ENCODE measurements at places on chromosomes 2 and 18. TPM values are rescaled to one million over a fixed set of nuclear protein-coding genes. Genes with fewer than 3 reads are reported as not detected.

DYSF gene
- total RNA-seq, result 4.8 TPM

KCNG3 gene
- total RNA-seq, result 16.5 TPM

SCN9A gene
- 1.1 TPM for total RNA-seq

RAX gene
- total RNA-seq, result 0.37 TPM

IMPACT gene
- total RNA-seq, result 41.9 TPM

LHCGR gene
- 0.44 TPM for total RNA-seq

ERCC3 gene
- total RNA-seq, result 60.0 TPM

UGT1A8 gene
- total RNA-seq, result not detected

RGPD4 gene
- total RNA-seq, result 0.07 TPM

GRCh38 chr2:20481798-20482405 lies 35.0 kb downstream of the RHOB start:
- H3K27ac ChIP-seq, result no peak overlapping the region
- no peak for DNase-seq
- no peaks in the 10 kb centered on the region for H3K27me3 ChIP-seq

- H3K27ac ChIP-seq, result no peak overlapping the region
- no peaks in the 10 kb centered on the region for H3K4me1 ChIP-seq
- DNase-seq, result no peak
Observed at GRCh38 chr18:24762511-24762910, 302.1 kb downstream of the HRH4 start.

GRCh38 chr2:173692068-173692467 lies 273.1 kb downstream of the SP3 start:
- no peak overlapping the region for H3K27ac ChIP-seq
- H3K36me3 ChIP-seq, result no peaks in the 10 kb centered on the region
- no peak overlapping the region for H3K4me3 ChIP-seq
- H3K4me1 ChIP-seq, result peaks cover 3% of the 10 kb centered on the region

GRCh38 chr2:237113026-237113795 lies 27.5 kb downstream of the COPS8 start:
- H3K36me3 ChIP-seq, result no peaks in the 10 kb centered on the region
- no peak overlapping the region for H3K4me3 ChIP-seq
- H3K27me3 ChIP-seq, result no peaks in the 10 kb centered on the region
- no peak for DNase-seq

- H3K36me3 ChIP-seq, result peaks cover 2% of the 10 kb centered on the region
- no peak overlapping the region for H3K27ac ChIP-seq
- no peak overlapping the region for H3K4me3 ChIP-seq
- no peak for DNase-seq
Observed at GRCh38 chr2:132620115-132620514, 49.9 kb downstream of the LYPD1 start.

GRCh38 chr18:5106730-5107129 lies 90.3 kb downstream of the AKAIN1 start:
- no peak for DNase-seq
- no peak overlapping the region for H3K27ac ChIP-seq
- 0 out of 2 replicates have a peak, but pooled peaks cover 2% of the 10 kb centered on the region for H3K4me1 ChIP-seq
- no peaks in the 10 kb centered on the region for H3K36me3 ChIP-seq
- no peak overlapping the region for H3K4me3 ChIP-seq

- no peaks in the 10 kb centered on the region for H3K27me3 ChIP-seq
- no peak for DNase-seq
- H3K4me3 ChIP-seq, result no peak overlapping the region
Observed at GRCh38 chr18:78607784-78608183, 371.8 kb upstream of the SALL3 start.

- H3K4me1 ChIP-seq, result no peaks in the 10 kb centered on the region
- no peaks in the 10 kb centered on the region for H3K36me3 ChIP-seq
- no peak overlapping the region for H3K27ac ChIP-seq
- no peak overlapping the region for H3K4me3 ChIP-seq
- no peaks in the 10 kb centered on the region for H3K27me3 ChIP-seq
Observed at GRCh38 chr2:9657731-9658130, 26.9 kb upstream of the YWHAQ start.

DNA sequence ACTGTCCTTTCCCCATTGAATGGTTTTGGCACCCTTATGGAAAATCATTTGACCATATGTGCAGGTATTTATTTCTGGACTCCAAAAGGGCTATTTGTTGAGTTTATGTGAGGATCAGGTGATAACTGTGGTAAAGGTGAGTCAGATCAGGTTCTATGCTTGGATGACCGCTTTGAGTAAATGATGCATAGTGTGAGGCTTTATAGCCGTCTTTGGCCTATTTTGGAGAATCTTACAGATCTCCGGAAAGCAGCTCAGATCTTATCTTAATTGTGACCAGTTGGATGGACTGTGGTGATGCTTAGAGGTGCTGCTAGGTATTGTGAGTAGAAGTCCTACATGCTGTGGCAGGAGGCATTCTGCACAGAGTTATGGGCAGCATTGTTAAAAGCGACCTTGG lies 126.2 kb downstream of the METTL8 start:
- H3K36me3 ChIP-seq, result peaks cover 21% of the 10 kb centered on the region
- no peaks in the 10 kb centered on the region for H3K27me3 ChIP-seq
- DNase-seq, result no peak
- H3K4me3 ChIP-seq, result no peak overlapping the region
- no peaks in the 10 kb centered on the region for H3K4me1 ChIP-seq

DNA sequence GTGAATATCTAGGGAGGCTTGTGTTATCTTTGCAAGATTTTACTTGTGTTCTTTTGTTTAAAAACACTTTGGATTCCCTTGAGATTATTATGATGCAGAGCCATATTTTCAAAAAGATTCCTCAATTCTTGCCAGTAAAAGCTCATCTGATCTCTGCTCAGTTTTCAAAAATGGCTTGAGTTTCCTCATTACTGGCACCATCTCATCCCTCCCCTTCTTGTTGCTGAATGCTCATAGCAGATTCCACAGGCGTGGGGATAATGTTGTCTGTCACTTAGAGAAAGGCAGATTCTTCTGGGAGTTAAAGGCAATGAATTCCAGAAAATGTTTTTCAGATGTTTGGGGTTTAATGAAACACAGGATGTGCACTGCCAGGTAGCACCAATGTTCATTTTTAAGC lies 170.4 kb upstream of the TANK start:
- H3K27me3 ChIP-seq, result no peaks in the 10 kb centered on the region
- no peak for DNase-seq
- no peak overlapping the region for H3K4me3 ChIP-seq
- no peaks in the 10 kb centered on the region for H3K4me1 ChIP-seq
- no peaks in the 10 kb centered on the region for H3K36me3 ChIP-seq

DNA sequence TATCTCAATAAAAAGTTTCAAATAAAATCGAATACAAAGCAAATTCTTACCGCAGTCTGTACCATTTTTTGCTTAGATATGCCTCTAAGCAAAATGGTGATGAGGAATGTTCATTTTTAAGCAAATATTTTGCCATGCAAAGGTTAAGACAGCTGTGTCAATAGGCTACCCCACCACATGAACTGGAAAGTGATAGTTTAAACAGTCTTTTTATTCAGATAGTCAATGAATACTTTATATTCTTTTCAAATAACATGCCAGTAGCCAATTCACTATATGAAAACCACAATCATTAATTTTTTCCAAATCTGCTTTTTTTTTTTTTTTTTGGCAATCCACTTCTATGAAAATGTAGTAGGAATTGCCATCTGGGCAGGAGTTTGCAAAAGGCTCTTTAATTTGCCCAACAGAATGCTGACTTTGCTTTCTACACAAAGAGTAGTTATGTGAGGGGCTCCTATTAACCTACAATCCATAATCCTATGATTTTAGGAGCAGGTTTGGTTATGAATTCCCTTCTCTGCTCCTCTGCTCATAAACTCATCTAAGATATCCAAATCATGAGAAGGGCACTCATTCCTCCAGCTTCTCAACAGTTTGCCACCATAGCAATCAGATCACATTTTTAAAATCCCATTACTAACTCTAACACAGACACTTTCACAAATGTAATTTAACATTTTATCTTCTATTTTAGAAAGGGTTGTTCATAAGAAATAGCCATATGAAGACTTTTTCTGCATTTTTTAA lies 69.2 kb downstream of the SLC40A1 start:
- DNase-seq, result no peak
- H3K4me3 ChIP-seq, result no peak overlapping the region
- H3K36me3 ChIP-seq, result no peaks in the 10 kb centered on the region
- H3K27ac ChIP-seq, result no peak overlapping the region
- H3K27me3 ChIP-seq, result no peaks in the 10 kb centered on the region
- H3K4me1 ChIP-seq, result no peaks in the 10 kb centered on the region

- H3K4me1 ChIP-seq, result no peaks in the 10 kb centered on the region
- no peaks in the 10 kb centered on the region for H3K27me3 ChIP-seq
- DNase-seq, result no peak
- H3K27ac ChIP-seq, result no peak overlapping the region
- no peak overlapping the region for H3K4me3 ChIP-seq
Observed at GRCh38 chr2:103174711-103175110, 412.9 kb downstream of the TMEM182 start.

DNA sequence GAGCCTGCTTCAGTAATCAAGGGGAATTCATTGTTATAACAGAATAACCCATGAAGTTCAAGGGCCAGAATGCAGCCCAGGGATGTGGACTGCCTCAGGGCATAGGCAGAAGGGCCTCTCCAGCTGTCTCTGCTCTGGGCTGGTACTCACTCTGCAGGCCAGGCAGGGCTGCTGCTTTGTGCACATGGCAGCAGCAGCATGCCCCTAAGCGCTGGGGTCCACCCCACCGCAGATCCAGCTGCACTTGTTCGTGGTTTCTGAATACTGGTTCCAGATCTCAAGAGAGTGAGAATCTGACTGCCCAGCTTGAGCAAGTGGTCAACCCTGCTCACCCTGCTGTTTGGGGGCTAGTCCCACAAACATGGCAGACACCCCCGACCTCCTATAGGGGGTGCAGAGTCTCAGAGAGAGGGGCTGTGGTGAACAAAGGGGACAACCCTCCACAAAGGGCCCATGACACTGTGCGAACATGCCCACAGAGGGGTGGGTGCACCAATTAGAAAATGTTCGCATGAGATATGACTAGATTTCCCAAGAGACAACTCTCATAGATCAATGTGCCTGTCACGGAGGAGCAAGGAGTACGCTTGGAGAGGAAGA lies 87.3 kb downstream of the ACTR3 start:
- no peak overlapping the region for H3K27ac ChIP-seq
- DNase-seq, result no peak
- no peak overlapping the region for H3K4me3 ChIP-seq
- no peaks in the 10 kb centered on the region for H3K4me1 ChIP-seq
- no peaks in the 10 kb centered on the region for H3K27me3 ChIP-seq

GRCh38 chr2:62808554-62808953 lies 103.0 kb downstream of the EHBP1 start:
- H3K36me3 ChIP-seq, result peaks cover 2% of the 10 kb centered on the region
- no peaks in the 10 kb centered on the region for H3K4me1 ChIP-seq
- no peak overlapping the region for H3K4me3 ChIP-seq
- no peak for DNase-seq

DNA sequence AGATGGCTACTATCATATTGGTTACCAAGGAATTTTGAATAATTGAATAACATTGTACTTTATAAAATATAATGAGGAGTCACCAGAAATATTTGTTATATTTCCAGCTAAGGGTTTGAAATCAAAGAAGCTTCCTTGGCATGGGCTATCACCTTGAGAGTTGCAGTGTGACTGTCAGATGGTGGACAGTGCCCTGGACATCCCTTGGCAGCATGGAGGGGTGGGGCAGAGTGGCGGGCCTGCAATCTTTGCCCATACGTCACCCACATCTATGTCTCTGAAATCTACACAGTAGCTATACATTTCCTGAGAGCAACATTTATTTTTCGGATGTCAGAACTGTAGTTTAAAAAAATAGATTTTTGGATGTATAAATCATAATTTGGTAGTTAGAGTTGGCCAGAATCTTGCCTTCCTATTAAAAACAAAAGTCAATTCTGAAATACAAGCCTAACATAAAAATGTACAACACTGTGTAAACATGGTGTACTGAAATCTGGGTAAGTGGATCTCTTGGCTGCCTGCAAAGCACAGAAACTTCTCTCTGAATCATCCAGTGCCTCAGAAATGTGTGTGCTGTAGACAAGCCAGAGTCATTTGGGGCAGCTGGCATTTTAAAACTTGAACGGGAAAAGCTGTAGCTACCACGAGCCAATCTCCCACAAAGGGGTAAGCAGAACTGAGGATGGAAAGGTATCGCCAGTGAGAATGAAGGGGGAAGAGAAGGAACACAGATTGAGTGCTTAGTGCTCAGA lies 124.2 kb upstream of the ARHGAP28 start:
- H3K4me1 ChIP-seq, result no peaks in the 10 kb centered on the region
- no peak overlapping the region for H3K4me3 ChIP-seq
- H3K36me3 ChIP-seq, result no peaks in the 10 kb centered on the region
- DNase-seq, result no peak
- H3K27ac ChIP-seq, result no peak overlapping the region

- no peak for DNase-seq
- no peak overlapping the region for H3K27ac ChIP-seq
- H3K4me1 ChIP-seq, result peaks cover 10% of the 10 kb centered on the region
Observed at GRCh38 chr2:152492131-152492530, 157.2 kb downstream of the FMNL2 start.

DNA sequence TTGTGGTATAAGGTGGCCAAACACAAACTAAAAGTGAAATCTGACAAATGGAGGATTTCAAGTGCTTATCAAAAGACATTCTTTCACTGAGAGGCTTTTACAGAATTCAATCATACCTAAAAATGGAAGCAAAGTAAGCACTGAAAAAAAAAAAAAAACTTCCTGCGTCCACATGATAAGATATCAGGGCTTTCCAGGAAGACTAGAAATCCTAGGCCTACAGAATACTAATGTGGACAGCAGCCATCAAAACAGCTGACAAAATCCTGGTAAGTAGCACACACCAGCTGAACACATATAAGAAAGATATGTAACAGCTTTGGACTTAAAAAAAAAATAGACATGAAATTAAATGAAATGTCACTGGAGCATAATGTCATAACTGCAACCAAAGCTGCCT lies 178.2 kb downstream of the SUCLG1 start:
- no peak overlapping the region for H3K27ac ChIP-seq
- no peaks in the 10 kb centered on the region for H3K36me3 ChIP-seq

DNA sequence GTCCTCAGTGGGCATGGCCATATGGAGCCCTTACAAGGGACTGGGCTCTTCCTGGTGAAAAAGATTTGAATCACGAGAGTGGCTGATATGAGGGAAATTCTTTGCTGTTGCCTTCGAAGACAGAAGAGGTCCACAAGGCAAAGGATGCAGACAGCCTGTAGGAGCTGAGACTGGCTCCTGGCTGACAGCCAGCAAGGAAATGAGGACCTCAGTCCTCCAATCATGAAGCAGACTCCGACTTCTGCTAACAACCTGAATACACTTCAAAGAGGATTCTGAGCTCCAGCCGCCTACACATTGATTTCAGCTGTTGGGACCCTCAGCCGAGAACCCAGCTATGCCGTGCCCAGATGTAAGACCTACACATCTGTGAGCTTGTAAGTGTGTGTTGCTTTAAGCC lies 3.0 kb upstream of the ST8SIA5 start:
- no peak for DNase-seq
- no peaks in the 10 kb centered on the region for H3K36me3 ChIP-seq
- 0 out of 2 replicates have a peak, but pooled peaks cover 4% of the 10 kb centered on the region for H3K4me1 ChIP-seq
- H3K27ac ChIP-seq, result no peak overlapping the region
